ENCODE measurements at places on chromosomes 16 and 17.

DNA sequence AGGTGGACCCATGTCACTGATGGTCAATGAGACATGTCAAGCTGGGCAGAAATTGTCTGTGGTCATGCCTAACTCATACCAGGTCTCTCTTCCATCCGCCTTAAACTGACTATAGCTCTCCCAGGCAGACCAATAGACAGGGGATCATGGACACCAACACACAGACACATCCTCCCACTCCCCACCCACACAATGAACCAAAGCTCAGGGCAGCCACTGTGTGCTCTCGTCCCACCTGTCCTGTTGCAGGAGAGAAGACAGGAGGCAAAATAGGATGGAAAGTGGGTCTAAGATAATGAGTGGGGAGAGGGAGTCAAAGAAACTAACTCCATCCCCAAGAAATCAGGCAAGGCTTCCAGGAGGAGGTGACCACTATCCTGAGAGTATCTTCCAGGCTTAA is 3.2 kb downstream of the PYY start:
- DNase-seq = no peak

GRCh38 chr16:83830769-83831455 is 23.1 kb downstream of the HSBP1 start:
- no peak for DNase-seq

GRCh38 chr17:61309362-61310256 is 90.0 kb upstream of the TBX2 start:
- DNase-seq = no peak

GRCh38 chr16:25941800-25942499 is 250.2 kb downstream of the HS3ST4 start:
- no peak for DNase-seq

All from LNCaP clone FGC (cell line).